ENCODE measurements at places on chromosomes 11 and 22.
A peak's percentile ranks its signal among the peaks of the same experiment; 100 is the strongest.

- no peak for DNase-seq
Observed at GRCh38 chr11:116175707-116176106, 597.1 kb downstream of the BUD13 start.

GRCh38 chr22:41899110-41899509 lies 15.8 kb downstream of the SHISA8 start:
- no peak for DNase-seq

DNA sequence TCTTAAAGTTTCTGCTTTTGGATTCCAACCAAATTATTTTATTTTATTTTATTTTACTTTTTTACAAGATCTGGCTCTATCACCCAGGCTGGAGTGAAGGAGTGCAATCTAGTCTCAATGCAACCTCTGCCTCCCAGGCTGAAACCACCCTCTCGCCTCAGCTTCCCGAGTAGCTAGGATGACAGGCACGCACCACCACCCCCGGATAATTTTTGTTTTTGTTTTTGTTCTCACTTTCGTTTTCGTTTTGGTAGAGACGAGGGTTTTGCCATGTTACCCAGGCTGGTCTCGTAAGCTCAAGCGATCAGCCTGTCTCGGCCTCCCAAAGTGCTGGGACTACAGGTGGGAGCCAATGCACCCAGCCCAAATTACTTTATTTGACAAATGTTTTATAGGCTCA lies 219.8 kb downstream of the ETS1 start:
- DNase-seq = no peak

DNA sequence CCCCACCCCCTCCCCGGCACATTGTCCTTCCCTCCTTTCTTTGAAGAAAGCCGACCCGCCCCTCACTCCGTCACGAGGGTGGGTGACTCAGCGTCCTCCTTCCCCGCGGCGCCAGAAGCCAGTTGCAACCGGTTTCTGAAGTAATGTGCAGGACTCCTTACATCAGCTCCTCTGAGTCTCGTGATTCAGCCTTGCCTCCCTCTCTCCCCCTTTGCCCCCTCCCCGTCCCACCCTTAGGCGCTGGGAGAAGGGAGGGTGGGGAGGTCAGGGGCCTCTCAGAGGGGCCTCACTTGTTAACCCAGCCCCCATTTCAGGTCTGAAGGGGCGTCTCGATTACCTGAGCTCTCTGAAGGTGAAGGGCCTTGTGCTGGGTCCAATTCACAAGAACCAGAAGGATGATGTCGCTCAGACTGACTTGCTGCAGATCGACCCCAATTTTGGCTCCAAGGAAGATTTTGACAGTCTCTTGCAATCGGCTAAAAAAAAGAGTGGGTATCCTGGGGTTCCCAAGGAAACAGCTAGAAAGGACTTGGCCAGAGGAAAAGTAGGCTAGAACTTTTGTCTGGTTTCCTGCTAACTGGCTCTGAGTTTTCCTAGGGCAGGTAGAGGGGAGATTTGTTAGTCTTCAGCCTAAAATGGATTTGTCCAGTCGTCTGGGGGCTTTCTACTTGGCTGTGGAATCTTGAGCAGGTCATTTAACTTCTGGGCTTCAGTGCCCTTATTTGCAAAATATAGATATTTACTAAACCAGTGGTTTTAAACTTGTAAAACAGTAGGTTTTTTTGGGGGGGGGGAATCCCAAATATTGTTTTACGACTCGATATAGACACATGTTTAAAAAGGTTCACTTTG lies 1.1 kb downstream of the SLC3A2 start:
- DNase-seq = peak; percentile 99

- no peak for DNase-seq
Observed at GRCh38 chr11:3055891-3056290, 1.3 kb downstream of the CARS1 start.

- no peak for DNase-seq
Observed at GRCh38 chr11:76501526-76502202, 56.8 kb downstream of the EMSY start.

- DNase-seq = no peak
Observed at GRCh38 chr11:123924027-123924426, 15.4 kb upstream of the OR4D5 start.

GRCh38 chr22:18095101-18095805 lies 15.4 kb upstream of the TUBA8 start:
- no peak for DNase-seq

DNA sequence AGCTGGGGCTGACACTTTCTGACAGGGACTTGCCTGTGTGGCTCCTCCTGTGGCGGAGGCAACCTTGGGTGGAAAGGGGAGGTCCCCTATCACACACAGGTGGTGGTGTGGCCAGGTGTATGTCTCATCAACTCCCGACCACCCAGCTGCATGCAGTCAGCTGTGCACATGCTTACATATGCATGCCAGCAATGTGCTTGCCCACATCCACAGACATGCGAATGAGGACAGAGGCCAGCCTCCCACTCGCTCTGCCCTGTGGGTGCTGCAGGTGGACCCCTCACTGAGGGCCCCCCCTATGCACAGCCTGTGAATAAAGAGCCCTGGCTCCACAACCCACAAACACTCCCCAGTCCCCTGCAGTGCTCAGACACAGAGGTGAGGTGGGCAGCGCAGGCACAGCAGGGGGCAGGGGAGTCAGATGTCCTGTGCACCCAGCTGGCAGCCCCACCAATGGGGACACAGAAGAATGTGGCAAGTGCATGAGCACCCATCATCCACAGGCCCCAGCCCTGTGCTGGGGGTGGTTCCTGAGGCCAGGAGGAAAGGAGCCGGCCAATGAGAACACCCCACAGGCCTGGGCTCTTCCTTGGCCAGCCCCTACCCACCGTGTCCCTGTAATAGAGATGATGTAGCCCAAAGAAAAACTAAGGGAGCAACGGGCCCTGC lies 9.5 kb downstream of the GNB1L start:
- no peak for DNase-seq

GRCh38 chr22:34068001-34068400 lies 147.7 kb upstream of the LARGE1 start:
- no peak for DNase-seq

GRCh38 chr11:61075891-61076290 lies 26.4 kb upstream of the CD5 start:
- DNase-seq = no peak

DNA sequence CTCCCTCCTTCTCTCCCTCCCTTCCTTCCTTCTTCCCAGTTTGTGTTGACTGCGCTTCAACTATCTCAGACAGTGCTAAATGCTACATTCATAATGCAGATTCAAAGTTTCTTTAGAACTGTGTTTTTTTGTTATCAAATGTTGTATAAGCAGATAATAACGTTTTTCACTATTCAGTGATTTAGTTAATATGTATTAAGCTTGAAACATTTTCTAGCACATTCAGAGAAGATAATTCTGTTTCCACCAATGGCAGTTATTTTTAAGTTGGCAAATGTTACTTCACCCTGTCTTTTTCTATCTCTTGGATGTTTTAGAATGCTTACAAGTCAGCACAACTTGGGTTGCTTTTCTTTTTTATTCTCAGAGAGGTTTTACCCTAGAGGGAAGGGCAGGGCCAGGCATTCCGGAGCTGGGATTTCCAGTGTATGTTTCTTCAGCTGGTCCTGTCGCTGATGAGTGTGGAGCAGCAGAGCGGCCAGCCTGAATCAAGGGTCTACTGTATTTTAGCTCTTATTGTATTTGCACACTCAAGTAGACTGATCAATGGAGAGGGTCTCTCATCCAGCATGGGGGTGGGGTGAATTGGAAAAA lies 162.3 kb upstream of the ARHGAP20 start:
- no peak for DNase-seq
